ENCODE measurements at places on chromosomes 13 and 19.

DNA sequence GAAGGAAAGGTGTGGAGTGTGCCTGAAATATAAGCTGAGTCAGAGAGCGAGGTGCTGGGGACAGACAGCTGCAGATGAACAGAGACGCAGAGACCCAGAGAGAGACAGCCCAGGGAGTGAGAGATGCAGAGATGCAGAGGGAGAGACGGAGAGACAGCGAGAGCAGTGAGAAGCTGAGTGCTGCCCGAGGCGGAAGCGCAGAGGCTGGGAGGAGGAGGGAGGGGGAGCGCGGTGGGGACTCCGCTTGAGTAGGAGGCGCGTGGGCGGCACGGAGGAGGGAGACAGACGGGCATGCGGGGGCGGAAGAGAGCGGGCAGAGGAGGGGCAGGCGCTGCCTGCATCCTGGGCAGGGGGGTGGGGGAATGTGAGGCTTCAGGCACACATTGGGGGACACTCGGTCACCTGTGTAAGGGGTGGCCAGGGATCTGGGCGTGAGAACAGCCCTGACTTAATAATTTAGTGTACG, 25.7 kb downstream of the SLC8A2 start:
- no peak for DNase-seq

GRCh38 chr13:110343241-110343865, 36.3 kb downstream of the COL4A2 start:
- no peak for DNase-seq

GRCh38 chr13:66328476-66328875, 901.7 kb downstream of the PCDH9 start:
- no peak for DNase-seq

- no peak for DNase-seq
Measured at GRCh38 chr13:33090755-33091414, 74.7 kb downstream of the KL start.

DNA sequence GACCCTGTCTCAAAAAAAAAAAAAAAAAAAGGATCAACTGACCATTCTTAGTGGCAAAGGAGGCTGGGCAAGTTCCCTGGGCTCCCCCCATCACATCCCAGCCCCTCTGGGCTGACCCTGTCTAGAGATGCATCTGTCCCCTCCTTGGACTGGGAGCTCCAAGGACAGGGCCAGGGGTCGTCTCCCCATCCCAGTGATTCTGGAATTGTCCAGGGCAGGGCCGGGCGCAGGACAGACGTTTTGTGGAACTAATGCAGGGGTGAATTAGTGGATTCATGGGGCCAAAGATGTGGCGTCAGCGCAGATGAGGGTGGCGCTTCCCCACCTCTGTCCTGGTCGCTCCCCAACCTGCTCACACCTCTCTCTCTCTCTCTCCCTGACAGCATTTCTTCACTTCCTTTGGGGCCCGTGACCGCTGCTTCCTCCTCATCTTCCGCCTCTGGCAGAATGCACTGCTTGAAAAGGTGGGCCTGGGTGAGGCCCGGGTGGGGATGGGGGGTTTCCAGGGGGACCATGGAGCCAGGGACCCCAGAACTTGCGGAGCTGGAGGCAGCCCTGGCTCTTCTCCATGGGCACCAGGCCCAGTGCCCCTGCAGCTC, 11.1 kb downstream of the GRAMD1A start:
- no peak for DNase-seq

DNA sequence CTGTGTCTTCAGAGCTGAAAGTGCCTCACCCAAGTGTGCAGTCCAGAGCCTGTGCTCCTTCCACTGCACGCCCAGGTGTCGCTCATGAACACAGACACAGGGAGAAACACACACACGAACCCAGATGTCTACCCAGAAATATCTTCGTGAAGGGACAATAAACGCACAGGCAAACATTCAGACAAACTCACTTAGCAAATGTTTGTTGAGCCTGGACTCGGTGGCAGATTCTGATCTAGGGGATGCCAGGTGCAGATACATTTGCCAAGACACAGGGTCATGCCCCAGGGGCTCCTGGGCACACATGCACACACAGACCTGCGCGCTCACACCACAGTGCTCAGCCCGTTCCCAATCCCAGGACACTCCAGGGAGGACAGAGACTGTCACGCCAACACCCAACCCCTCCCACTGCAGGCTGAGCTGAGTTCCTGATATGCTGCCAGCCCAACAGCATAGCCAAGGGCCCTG, 31.9 kb downstream of the SCGB2B2 start:
- DNase-seq: no peak

- no peak for DNase-seq
Measured at GRCh38 chr13:37212826-37213225, 107.4 kb upstream of the CSNK1A1L start.

DNA sequence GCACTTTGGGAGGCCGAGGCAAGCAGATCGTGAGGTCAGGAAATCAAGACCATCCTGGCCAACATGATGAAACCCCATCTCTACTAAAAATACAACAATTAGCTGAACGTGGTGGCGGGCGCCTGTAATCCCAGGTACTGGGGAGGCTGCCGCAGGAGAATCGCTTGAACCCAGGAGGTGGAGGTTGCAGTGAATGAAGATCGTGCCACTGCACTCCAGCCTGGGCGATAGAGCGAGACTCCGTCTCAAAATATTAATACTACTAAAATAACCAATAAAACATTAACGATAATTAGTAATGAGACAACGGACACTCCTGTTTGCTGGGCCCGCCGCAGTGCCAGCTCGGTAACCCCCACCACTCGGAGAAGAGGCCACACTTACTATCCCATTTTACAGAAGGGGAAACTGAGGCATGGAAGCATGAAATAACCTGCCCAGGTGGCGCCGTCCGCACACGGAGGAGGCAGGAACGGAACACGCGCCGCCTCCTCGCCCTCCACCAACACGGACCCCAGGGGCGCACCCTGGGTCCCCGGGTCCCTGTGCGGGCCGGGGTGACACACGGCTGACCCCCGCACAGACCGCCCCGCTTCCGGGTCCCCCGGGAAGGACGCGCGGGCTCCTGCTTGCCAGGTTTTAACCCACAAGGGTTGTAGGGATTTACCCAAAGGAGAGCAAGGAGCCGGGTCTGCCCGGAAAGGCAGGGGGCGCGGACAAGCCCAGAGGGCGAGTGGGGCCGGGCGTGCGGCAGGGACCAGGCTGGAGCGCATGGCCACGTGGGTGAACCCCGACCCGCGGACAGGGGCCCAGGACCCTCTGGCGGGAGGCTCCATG, 1.6 kb downstream of the R3HDM4 start:
- DNase-seq: no peak

DNA sequence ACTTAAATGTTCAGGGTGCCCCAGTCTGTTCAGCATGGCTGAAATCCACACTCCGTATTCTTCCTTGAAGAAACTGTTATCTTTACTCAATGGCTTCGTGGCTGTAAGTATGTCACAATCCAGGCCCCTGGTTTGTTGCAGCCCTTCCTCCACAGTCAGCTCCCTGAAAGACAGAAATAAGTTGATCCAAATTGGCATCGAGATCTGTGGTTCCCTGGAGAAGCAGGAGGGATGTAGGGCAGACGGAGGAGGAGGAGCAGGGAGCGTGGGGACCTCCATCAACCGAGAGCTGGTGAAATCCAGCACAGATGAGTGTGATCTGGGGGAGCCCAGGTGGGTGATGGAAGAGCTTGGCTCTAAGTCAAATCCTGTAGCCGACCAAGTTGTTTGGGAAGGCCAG, 304 bp downstream of the TSPAN16 start:
- no peak for DNase-seq

All from AG09309 (cell line).